ENCODE measurements at places on chromosomes 13 and 19.

GRCh38 chr19:35595928-35596327 lies 10.0 kb downstream of the PMIS2 start:
- no peak for DNase-seq

DNA sequence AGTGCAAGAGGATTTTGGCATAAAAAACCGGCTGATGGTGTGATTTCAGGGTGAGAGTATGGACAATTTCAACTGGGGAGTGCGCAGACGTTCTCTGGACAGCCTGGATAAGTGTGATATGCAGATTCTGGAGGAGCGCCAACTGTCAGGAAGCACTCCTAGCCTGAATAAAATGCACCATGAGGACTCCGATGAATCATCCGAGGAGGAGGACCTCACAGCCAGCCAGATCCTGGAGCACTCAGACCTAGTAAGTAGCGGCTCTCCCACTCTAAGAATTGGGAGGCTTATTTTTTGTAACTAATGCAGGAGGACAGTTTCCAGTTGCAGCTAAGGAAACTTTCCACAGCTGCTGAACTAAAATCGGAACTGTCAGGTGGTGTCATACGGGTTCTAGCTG lies 53.6 kb downstream of the ZAR1L start:
- DNase-seq, result peak; percentile 63

DNA sequence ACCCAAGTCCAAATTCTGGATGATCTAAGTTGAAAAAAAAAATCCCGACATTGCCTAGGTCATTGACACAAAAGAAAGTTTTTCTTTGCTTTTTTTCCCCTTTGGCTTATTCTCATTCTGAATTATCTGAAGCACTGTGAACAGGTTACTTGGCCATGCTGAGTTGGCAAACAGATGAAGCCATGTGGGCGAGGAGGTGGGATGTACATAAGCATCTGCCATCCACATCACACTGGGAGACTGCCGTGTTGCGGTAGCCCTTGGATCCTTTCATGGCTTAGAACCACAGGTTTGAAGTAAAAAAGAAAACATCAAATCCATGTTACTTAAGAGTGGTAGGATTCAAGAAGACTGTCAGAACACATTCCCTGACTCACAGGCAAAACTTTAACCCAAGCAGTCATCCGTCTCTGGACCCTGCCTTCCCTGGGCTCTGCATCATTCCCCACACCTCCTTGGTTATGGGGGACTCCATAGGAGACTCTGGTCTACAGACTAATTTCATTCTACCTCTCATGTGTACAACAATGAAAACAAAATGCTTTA lies 242.5 kb upstream of the SERP2 start:
- DNase-seq, result no peak

DNA sequence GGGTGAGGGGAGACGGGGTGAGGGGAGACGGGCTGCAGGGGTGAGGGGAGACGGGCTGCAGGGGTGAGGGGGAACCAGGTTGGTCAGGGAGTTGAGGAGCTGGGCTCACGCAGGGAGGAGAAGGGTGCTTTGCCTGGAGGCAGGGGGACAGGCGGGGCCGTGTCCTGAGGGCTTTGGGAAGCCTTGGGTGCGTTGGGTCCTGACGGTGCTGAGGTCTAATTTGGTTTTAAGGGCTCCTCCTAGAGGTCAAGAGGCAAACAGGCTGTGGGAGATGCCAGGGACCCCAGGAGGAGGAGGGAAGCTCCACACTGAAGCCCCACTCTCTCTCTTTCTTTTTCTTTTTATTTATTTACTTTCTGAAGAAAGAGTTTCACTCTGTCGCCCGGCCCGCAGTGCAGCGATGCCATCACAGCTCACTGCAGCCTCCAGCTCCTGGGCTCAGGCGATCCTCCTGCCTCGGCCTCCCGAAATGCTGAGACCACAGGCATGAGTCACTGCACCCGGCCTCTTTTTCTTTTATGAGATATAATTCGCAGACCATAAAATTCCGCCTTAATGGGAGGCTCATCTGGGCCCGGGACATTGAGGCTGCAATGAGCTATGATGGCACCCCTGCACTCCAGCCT lies 9.3 kb upstream of the MISP start:
- no peak for DNase-seq

DNA sequence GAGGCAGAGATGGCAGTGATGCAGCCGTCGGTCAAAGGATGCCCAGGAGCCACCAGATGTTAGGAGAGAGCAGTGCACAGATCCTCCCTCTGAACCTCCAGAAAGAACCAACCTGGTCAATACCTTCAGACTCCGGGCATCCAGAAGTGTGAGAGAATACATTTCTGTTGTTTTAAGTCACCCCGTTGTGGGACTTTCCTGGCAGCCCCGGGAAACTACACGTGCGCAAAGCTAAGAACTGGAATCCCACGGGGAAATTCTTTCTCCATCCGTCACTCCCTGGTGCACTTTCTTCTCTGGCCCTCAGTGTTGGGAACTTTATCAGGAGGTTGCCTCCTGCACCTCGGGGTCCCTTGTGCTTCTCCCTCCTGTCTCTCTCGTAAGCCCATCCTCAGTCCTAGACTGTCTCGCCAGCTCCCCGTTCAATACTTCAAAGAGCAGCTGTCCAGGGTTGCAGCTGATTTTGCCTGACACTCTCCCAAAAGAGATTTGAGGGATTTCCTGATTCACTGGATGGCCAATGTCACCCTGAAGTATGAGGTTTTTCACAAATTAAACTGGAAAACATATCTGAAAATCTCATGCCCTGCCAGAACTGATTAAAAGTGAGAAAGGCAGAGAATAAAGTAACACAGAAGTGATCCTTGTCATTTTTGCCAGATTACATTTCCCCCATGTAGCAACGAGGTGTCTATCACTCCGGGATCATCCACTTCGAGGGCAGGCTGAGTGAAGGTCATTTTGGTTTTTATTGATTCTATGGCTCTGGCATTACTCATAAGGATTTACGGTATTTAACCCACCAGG lies 136.8 kb downstream of the DCT start:
- no peak for DNase-seq

GRCh38 chr13:110125613-110126272 lies 181.2 kb downstream of the COL4A1 start:
- DNase-seq, result no peak

- no peak for DNase-seq
These were observed 2.2 kb downstream of the STARD13 start for GRCh38 chr13:33283195-33283911.

GRCh38 chr19:51739466-51740213 lies 12.0 kb downstream of the FPR1 start:
- no peak for DNase-seq

DNA sequence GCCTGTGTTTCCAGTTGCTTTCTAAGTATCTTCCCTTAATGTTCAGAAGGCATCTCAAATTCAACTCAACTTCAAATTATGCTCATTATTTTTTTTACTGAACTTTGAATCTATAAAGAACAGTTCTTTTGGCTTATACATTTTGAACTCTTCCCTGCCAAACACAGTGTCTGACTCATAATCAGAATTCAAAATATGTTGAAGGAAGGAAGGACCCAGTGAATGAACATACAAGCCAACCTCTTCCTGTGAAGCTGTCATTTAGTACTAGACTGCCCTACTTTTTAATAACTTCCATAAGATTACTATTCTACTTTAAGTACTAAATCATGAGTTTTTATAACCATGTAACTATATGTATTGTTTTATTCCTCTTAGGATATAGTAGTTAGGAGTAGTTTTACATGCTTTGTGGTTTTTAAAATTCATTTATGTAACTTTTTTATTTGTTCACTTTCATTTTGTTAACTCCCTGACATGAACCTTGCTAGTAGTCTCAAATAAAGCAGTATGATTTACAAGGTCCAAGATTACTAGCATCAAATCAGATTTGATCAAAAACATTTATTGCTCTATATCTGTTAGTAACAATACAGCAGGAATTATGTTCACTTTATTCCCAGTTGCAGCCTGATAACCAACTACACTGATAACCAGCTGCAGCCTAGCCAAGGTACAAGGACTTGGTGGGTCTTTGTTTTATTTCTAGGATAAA lies 6.4 kb downstream of the NUDT15 start:
- no peak for DNase-seq

GRCh38 chr19:13764821-13765394 lies 586 bp downstream of the MRI1 start:
- DNase-seq, result no peak

Data from HFF-Myc (cell line).